ENCODE measurements at places on chromosomes 7 and 10.

DNA sequence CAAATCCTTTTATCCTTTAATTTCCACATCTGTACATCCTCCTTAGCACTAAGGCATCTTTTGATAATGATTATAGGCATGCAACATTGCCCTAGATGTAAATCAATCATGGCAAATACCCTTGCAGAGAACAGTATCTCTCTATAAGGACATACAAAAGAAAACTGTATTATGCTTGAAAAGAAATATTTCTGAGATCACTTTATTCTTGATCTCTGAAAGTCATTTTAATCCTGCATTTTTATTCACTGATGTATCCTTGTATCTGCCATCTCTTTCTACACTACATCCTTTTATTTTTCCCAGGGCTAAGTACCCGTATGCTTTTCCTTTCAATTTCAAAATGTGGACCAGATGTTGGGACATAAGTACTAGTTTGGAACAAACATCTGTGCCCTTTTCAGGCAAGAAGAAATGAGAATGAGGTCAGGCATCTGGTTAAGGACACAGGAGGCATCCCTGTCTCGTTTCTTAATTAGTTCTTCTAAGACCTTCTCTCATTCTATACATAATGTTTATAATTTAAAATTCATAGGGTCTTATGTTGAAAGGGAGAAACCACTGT is 338.6 kb downstream of the CNTNAP2 start:
- no peak for DNase-seq

DNA sequence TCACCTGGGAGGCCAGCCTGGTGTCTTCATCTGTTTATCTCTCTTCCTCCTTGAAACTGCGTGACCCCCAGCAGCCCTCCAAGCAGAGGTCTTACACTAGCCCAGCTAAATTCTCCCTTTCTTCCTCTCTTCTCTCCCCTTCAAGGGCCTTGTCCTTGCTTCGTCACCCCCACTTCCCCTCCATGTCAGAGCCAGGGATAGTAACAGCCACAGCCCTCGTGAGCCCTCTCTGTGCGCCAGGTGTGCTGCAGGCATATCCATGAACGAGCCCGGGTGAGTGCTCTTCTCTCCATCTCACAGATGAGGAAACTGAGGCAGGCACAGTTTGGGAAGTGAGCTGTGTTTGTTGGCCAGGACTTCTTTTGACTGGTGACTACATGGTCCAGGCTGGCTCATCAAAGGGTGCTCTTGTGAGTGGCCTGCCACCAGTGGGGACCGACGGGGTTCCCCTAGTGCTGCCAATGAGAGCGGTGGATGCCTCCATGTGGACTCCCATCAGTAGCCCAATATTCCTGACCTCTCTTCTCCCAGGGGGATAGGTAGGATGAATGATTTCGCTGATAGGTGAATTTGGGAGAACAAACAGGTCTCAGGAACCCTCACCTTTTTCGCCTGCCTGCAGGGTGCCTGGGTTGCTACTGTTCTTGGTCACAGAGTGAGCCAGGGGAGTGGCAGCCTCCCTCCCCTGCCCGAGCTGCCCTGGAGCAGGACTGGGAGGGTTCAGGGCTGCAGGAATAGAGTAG is 38.1 kb downstream of the ADRA2A start:
- no peak for DNase-seq

- no peak for DNase-seq
Measured at GRCh38 chr10:131732631-131733127, 168.1 kb upstream of the PPP2R2D start.

DNA sequence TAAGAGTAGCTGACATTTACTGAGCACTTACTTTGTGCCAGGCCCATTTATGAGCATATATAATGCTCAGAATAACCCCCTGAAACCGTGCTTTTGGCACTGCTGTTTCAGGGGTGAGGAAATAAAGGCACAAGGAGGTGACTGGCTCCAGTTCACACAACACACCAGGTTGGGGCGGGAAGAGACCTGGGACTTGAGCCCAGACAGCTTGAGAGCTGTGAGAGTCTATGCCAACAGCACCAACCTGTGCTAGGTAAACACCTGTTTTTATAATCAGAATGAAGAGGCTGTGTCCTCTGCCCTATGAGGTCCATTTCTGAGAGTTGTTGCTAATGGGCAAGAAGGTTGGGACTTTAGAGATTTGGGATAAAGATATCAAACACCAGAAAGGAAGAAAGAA is 8.8 kb upstream of the AZGP1 start:
- DNase-seq, result no peak

- DNase-seq, result no peak
Measured at GRCh38 chr10:94043431-94043990, 49.8 kb downstream of the PLCE1 start.

DNA sequence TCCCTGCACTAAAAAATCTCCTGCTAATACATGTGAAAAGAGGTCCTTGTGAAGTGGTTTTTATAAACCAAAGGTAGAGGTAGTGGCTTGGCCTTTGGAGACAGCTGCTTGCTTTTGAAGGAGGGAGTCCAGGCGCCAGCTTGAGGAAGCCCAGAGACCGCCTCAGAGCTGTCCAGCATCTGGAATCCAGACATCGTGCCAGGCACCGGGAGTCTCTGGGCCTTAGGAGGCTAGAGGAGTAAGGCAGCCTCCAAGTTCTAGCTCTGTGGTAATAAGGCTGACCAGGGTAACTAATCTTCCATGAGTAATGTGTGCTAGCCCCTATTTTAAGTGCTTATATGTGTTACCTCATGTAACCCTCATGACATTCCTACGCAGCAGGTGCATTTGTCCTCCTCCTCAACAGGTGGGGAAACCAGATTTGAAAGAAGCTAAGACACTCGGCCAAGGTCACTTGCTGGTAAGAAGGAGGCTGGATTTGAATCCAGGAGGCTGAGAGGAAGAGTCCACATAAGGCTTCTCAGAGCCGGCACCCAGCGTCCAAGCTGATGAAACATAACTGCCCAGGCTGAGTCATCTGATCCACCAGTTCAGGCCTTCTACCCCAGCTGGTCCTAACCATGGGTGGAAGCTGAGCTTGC is 26.1 kb downstream of the PRLHR start:
- DNase-seq, result peak; percentile 34

GRCh38 chr7:96546426-96546825 is 163.2 kb downstream of the SEM1 start:
- no peak for DNase-seq

- peak; percentile 71 for DNase-seq
Measured at GRCh38 chr10:14653271-14654161, 121.2 kb downstream of the FAM107B start.

- no peak for DNase-seq
Measured at GRCh38 chr7:31096877-31097258, 44.8 kb downstream of the ADCYAP1R1 start.

DNA sequence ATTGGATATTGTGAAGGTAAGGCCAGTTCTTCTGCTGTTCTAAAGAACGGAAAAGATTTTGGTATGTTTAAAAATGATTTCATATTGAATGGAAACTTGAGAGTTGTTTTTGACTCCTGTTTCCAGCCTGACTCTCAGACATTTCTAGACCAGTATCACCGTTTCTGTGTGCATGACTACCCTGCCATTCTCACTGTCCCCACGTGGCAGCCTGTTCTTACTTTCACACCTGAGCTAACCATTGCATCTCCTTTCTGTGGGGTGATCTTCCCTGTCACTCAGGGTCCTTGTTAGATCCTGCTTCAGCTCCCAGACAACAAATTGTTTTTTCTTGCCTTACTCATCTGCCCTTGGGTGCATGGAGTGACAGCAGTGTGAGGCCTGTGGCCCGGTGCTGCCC is 38.9 kb downstream of the GLRX3 start:
- DNase-seq, result no peak

GRCh38 chr10:35412003-35412723 is 75.9 kb downstream of the CCNY start:
- DNase-seq, result no peak

DNA sequence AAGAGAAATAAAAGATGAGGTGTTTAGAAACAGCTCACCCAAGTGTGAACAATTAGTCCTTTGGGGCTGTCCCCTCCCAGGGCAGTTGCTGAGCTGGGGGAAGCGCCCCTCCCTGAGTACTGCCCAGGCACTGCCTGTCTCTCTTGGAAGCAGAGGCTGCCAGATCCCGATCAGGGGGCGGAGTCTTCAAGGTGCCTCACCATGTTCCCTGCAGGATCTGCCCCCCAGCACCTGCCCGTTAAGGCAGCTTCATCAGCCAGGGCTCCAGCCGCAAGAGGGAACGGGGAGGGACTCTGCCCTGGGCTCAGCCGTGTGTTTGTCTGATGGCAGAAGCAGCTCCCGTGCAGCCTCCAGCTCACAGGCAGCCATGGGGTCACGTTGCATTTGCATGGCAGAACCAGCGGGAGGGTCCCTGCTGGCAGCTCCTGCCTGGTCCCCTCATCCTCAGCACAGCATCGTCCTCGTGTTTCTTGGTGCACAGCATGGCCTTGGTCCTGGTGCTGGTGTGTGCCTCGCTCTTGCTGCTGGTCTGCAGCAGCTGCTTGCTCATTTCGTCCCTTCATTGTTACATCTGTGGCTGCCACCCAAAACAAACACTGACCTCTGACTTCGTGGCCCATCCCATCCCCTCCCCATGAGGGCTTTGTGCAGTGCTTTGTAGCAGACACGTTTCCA is 10.7 kb upstream of the DPYSL4 start:
- no peak for DNase-seq

DNA sequence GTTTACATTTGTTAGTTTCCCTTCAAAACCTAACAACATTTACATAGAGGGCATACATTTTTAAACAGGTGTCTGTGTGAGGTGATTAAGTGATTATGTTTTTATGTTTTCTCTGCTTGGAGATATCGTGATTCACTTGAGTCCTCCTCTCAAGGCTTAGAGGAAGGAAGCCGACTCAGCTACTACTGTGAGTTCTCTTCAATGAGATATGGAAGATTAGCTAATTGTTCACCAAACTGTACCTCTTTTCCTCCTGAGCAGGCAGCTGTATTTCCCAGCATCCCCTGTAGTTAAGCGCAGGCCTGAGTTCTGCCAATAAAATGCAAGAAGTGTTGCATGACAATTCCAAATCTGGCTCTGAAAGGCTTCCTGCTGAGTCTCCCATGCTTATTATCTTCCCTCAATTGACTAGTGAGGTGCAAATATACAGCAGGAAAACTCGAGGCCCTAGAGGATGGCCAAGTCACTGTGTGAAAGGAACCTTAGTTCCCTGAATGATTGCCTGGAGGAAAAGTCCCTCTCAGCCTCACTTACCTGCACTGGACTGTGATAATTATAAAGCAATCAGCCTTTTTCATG is 528.7 kb downstream of the GRM8 start:
- no peak for DNase-seq

GRCh38 chr7:1906988-1907745 is 237.1 kb downstream of the ELFN1 start:
- DNase-seq, result no peak

DNA sequence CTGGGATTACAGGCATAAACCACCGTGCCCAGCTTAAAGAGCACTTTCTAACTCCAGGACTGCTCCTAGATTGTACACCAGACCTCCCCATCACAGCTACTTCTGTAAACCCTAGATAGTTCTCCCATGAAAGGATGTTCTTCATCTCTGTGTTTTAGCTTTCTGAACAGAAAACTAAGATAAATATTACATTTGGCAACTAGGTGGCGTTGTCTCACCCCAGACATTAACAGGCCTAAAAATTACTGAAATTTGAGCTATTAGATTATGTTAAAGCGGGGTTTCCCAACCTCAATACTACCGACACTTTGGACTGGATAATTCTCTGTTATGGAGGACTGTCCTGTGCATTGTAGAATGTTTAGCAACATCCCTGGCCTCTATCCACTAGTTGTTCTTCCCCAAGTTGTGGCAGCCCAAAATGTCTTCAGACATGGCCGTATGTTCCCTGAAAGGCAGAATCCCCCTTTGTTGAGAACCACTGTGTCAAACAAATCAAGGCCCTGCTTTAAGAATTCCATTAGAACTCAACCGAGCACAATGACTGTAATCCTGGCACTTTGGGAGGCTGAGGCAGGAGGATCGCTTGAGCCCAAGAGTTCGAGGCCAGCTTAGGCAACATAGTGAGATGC is 19.1 kb downstream of the ATOH7 start:
- peak; percentile 3 for DNase-seq

DNA sequence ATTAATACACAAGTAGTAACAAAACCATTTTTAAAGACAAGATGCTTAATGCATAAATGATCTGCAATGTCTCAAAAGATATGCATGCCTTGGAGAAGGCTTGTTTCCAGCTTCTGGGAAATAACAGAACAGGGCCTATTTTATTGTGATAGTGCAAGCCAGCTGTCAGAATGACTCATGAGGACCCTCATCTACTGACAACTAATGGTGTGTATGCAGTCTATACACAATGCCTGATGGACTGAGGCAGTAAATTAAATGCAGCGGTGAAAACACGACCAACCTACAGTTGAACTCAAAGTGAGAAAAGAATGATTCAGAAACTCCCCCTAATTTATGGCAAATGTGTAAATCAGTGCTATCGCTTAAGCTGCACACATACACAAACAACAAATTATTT is 46.3 kb downstream of the VPS41 start:
- DNase-seq, result no peak

DNA sequence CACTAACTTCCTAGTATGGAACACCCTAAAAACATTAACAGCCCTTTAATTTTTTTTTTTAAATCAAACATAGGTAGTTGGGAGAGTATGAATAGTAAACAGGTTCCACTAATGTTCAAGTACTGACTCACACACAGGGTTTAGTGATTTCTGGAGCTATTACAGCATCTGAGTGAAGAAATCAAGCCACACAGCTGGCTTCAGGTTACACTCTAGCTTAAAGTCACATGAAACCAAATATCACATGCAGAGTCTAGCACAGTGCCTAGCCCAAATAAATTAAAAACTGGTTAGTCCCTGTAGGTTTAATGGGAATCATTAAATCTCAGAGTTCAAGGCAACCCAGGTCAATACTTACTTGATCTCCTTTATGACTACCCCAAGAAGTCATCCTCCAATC is 11.6 kb downstream of the PANK1 start:
- peak; percentile 73 for DNase-seq

DNA sequence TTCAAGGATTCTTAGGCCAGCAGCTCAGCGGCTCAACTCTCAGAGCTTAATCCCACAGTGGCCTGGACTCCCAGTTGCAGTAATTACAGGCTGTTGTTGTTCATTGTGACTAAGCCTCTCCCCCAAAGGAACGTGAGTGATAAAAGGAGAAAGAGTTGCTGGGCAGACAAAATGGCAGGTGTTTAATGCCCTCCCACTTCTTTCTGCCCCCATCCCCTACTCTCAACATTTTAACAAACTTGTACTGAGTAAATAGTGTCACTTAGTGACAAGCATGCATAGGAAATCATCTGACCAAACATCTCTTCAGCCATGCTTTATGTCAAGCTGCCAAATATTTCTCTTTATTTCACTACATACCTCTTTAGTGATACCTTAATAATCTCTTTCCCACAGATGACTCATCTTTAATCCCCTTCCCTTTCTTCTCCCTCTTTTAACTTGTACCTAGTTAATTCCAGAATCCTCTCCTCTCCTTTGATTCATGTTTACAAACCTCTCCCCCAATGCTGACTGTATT is 12.4 kb upstream of the MTERF1 start:
- peak; percentile 52 for DNase-seq
